ENCODE measurements at places on chromosomes 16 and 17.

DNA sequence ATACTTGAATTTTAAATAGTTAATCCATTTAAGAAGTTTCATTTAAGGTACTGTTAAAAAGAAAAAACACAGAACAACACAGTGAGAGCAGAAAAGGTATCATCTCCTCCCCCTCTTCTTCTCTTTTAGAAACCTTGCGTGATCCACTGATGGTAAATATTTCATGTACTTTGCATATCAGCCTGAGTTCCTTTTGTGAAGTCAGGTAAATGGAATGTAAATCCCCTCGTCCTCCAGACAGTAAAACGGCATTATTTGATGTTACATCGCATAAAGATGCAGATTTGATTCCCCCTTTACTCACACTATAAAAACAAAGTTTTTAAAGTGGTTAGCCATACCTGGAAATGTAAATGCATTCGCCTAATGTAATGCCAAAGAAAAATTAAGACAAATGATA lies 234.4 kb downstream of the WWOX start:
- no peak for DNase-seq

DNA sequence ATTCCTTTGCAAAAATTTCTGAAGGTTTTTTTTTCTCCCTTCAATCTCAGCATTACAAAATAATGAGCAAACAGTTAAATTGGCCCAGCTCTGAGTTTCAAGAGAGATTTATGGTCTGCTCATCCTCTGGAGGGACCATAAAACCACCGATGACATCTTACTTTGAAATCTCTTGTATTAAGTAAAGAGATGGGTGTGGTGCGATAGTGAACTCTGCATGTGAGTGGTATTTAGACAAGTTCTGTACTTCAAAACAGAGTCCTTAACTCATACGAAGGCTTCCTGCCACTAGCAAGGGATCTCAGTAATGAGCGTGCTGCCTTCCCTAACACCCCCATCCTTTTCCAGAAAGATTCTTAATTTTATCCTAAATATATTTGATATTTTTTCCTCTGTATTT lies 2.1 kb downstream of the FAM20A start:
- peak; percentile 86 for DNase-seq

DNA sequence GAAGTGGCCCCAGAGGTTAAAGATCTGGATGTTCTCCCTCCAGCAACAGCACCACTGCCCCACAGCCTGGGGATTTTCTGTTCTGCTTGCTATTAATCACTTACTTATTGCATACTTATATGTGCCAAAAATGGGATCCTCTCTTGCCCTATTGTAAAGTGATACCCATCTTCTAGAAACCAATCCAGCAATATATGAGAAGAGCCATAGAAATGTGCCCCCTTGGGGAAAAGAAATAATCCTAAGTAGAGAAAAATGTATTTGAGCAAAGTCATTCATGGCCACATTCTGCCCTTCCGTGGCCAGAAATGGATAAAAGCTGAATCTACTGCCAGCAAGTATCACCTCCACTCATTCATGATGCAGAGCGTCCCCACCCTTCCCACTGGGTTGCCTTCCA lies 20.9 kb downstream of the SOST start:
- peak; percentile 18 for DNase-seq

DNA sequence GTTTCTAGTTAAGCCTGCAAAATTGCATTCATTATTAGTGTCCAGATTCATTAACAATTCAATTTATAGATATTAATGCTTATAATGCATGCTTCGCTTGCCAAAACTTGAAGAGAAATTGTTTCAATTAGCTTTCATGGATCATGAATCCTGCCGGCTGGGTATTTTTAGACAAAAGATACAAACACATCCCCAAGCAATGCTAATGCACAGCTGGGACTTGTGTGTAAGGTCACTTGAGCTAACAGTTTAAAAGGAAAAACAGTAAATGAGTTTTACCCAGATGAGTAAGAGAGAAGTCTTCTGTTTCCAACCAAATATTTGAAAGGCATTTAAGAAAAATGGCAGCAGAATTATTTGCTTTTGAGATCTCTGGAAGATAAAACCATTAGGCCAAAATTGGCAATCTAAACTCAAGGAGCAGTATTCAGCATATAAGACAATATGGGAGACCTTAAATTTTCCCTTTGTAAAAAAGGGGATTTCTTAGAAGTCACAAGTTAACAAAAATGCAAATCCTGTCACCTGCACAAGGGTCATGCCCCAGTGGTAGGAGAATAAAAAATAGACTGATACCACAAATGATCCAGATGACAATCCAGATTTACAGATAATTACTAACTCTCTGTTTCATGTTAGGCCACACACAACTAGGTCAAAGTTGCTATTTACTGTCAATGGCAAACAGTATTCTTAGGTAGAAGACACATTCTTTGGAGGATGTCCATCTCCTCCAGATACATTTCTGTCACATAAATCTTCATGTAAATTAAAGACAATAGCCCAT lies 418.4 kb upstream of the PMFBP1 start:
- peak; percentile 47 for DNase-seq

GRCh38 chr16:67641779-67642708 lies 2.9 kb upstream of the CARMIL2 start:
- no peak for DNase-seq

All from fibroblast of upper back skin (primary cell).